ENCODE measurements at places on chromosomes 2 and 18.
A peak's percentile ranks its signal among the peaks of the same experiment; 100 is the strongest.

DNA sequence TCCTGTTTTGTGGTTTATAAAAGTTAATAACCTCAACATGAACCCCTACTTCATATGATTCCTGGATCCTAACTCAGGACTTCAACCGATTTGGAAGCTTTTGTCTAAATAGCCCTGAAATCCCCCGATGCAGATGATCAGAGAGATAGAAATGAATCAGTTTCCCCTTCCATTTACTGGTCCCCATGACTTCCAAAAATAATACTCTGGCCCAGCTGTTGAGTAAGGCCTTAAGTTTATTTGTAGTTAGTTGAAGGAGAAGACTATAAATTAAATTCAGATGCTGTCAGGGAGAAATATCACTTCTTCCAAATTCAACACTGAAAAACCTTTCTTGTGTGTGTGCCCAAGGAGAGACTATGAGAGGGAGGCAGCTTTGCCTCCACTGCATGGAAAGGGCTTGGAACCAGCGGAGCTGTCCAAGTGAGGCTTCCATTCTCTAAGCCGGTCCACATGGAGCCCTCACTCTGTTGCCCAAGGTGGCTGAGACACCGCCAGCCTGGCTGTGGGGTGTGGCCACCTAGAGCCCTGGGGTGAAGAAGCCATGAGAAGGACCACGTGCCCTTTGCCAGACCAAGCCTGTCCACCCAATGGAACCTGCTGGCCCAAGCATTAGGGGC lies 53.6 kb downstream of the PIEZO2 start:
- DNase-seq: no peak

DNA sequence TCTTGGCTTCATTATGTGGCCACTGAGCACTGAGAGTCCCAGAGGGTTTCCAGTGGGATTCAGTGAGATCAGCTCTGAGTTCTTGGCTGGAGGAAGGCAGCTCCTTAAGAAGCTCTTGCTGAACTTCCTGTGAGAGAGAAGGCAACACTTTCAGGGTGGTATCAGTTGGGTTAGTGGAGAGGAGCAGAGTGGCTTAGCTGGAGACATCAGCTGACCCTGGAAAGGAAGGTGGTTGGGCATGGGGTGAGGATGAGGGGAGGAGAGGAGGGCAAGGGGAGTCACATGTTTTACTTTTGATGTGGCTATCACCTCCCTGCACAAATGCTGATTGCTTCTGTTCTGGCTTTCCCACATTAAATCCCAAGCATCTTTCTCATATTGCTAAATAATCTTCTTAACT lies 95.1 kb downstream of the ACOXL start:
- no peak for DNase-seq

GRCh38 chr18:57826252-57826651 lies 23.1 kb upstream of the ATP8B1 start:
- DNase-seq: no peak

DNA sequence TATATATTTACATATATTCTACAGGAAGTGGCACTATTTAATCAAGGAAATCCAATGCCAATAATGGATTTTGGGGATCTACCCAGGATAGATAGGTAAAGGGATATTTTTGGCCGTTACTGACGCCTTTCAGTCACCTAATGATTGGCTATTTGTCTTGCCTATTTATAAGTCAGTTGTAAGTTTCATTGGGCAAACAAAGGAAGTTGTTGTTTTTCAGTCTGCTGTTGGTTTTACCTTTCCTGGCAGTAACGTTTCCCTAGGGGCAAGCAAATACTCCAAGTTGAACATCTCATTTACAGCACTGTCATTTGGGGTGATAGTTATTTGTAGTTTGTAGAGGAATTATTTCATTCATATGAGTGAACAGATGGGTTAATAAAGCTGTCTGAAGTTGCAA lies 17.0 kb upstream of the LANCL1 start:
- DNase-seq: no peak

DNA sequence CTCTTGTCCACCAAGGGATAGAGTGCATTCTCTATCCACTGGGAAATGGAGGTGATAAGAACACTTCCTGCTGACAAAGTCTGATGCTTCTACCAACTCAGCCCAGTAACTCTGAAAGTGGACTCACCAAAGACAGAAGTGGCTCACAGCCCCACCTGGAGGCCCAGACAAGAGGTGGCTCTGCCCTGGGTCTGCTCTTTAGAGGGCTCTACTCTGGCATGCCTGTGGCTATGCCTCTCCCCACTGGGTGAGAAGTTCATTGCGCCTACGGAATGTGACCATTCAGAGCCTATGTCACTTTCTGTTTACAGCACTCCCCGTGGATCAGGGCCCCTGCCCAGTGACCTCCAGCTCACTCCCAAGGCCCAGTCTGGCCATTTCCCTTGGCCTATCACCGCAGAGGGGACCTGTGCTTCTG lies 13.5 kb upstream of the XDH start:
- no peak for DNase-seq

GRCh38 chr2:28955467-28955866 lies 25.6 kb upstream of the TOGARAM2 start:
- DNase-seq: no peak

DNA sequence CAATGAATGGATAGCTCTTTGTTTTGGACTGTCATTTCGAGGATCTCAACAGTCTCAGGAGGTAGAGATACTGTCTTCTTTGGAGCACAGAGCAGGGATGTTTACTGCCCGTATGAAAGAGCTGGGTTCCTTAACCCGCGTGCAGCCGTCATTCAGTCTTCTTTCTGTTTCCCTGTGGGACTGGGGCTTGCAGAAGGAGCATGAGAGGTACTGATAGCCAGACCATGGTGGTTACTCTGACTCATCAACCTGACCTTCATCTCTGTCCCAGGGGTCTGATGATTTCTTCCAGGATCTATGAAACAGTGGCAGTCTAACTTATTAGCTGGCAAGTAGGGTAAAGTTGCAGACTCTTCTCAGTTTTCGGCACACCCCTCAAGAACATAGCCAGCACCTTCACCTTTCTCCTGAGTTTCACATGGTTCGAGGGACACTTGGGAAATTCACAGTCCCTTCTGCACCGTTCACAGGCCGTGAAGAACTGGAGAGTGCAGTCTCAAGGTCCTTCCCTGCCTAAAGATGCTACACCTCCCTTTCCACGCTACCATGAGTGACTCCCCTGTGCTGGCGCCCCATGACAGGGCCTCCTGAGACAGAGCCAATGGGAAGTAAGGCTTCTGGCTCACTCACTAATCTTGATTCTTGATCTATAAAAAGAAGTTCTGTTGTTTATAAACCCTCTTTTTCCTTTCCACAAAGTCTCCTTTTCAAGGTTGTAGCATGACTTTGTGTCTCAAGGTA lies 226.2 kb downstream of the MC4R start:
- DNase-seq: no peak

DNA sequence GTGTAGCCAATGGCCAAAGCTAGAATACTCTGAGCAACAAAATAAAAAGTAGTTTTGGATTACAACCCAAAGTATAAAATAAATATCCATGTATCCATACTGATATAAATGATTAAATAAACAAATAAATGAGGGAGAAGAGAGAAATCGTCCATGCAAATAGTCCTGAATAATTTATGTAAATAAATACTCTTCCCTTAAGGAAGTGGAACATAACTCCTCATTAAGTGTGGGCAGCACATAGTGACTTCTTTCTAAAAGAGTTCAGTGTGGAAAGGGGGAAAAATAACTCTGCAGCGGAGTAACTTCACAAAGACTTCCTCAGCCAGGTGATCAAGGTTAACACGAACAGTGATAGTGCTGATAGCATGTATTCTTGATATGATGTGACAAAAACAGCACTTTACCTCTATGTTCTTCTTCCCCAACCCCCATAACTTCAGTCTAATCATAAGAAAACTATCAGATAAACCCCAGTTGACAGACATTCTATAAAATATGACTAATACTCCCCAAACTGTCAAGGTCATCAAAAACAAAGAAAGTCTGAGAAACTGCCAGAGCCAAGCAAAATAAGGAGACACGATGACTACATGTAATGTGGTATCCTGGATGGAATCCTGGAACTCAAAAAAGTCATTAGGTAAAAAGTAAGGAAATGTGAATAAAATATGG lies 30.7 kb downstream of the METTL8 start:
- DNase-seq: no peak

DNA sequence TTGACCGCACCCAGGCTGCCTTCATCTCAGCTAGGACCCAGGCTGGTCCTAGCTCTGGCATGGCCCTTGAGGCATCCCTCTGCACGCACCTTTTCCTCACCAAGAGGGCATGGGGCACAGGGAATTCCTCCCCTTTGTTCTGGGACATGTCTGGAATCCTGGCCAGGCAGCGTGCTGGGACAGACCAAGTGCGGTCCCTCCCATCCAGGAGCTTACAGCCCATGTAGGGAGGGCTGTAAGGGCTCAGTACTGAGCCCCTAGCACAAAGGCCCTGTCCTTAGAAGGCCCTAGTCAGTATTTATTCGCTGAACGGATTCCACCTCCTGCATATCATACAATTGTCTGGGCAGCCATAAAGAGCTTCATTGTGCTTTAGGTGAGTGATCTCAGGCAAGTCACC lies 3.0 kb downstream of the TMEM37 start:
- DNase-seq: no peak

DNA sequence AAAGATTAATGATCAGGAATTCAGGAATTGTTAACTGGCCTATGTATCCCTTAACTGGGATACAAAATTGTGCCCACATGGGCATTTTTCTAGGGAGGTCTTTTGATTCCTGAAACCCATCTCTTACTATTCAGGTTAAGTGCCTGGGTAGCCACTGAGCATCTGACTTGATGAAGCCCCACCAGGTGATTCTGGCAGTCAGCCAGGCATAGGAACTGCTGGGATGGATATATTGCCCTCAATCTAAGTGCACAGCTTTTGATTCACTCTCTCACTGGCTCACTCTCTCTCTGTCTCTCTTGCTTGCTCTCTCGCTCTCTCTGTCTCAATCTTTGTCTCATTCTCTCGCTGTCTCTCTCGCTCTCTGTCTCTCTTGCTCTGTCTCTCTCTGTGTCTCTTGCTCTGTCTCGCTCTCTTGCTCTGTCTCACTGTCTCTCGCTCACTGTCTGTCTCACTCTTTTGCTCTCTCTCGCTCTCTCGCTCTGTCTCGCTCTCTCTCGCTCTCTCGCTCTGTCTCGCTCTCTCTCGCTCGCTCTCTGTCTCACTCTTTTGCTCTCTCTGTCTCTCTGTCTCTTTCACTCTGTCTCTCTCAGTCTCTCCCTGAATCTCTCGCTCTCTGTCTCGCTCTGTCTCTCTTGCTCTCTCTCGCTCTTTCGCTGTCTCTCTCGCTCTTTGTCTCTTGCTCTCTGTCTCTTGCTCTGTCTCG lies 22.3 kb downstream of the INPP1 start:
- no peak for DNase-seq

- DNase-seq: no peak
Observed at GRCh38 chr2:173030561-173031490, 44.8 kb upstream of the MAP3K20 start.

GRCh38 chr2:227416701-227417100 lies 29.0 kb upstream of the SCYGR1 start:
- no peak for DNase-seq

DNA sequence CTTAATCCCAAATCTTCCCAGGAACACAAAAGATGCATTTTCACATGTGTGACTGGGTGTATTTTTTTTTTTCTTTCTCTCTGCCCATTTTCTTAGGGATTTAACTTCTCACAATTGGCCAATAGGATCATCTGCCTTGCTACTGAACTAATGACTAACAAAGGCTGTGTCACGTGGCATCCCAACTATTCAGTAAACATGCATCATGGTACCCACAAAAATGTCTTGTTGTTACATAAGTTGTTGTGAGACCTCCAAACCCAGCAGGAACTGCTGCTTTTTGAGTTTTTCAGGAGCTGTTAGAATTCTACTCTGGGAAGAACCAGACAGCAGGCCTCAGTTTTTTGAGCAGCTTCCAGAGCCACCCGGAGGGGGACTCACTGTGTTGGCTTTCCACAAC lies 31.9 kb downstream of the GAD1 start:
- DNase-seq: no peak

GRCh38 chr2:171109020-171109419 lies 51.7 kb downstream of the TLK1 start:
- no peak for DNase-seq

GRCh38 chr18:49723648-49724180 lies 89.6 kb downstream of the ACAA2 start:
- DNase-seq: peak; percentile 13

DNA sequence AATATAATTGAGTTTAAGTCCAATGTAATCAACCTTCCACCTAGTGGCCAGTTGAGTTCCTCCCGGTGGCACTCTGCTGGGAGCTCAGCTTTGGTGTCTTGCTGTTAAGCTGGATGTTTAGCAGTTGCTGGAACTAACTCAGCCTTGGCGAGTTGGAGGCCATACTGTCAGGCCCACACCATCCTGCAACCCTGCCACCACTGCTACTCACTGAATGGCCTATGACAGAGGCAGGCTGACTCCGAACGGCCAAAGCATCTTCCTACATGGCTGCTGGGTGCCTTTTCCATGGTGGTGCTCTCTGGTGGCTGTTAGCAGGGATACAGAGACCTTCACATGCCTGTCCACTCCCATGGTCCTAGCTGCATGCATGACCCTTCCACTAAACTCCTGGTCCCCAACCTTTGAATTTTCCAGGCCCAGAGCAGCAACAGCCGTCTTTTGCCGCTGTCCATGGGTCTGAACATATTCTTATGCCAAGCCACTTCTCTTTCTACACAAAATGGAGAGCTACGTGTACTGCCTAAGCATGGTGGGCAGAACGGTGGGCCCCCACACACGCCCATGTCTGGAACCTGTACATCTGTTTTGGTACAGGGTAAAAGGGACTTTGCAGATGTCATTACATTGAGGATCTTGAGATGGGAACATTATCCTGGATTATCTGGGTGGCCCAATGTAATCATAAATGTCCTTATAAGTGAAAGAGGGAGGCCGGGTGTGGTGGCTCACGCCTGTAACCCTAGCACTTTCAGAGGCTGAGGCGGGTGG lies 15.0 kb upstream of the TRAF3IP1 start:
- DNase-seq: no peak

GRCh38 chr2:222887124-222887523 lies 26.3 kb downstream of the ACSL3 start:
- DNase-seq: no peak

DNA sequence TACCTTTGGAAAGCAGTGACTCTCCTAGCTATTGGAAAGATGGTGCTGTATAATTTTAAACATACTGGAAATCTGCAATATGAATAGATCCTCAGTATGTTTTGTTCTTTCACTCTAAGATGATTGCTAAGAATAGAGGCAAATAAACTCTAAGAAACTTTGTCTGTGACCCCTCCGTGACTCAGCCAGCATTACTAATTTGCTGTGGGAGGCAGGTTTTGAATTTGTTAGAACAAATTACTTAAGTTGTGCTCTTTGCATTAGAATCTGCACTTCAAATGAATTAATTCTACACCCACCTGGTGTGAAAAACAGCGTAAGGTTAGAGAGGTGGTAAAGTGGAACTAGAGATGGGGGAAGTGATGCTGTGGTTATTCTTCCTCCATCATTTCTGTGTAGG lies 142.2 kb downstream of the RAPGEF4 start:
- no peak for DNase-seq

- DNase-seq: no peak
Observed at GRCh38 chr2:128642821-128643220, 324.2 kb upstream of the HS6ST1 start.

- DNase-seq: no peak
Observed at GRCh38 chr2:13046557-13047165, 329.9 kb downstream of the TRIB2 start.

All from stimulated activated CD4-positive, alpha-beta T cell treated with anti-CD3 and anti-CD28 coated beads, Interleukin-2, amount 100 ng/mL, for 24 hours (primary cell).